ENCODE measurements at places on chromosomes 13 and 19.

DNA sequence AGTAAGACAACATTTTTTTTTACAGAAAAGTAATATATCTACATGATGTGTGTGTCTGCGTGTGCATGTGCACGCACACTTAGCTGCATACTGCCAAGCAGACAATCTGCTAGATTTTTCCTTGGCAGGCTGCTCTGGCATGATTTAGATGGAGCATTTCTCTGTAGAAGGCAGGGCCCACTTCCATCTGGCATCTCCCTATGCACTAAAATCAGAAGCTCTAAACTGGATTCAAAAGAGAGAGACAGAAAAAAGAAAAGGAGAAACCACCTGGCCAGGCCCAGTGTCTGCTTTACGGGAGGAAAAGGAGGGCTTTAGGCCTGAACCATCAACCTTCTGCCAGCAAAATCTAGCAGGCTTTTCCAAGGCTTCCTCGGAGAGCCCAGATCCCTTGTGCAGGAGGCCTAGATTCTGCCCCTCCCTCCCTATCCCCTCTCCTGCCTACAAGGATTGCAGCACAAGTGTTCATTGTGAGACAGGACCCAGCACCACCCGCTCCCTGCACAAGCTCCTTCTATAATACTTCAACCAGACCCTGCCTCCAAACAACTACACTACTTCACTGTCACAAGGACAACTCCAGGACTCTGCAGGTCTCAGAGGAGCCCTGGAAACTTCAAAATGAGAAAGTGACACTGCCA is 99.3 kb downstream of the DOCK9 start:
- no peak for DNase-seq

DNA sequence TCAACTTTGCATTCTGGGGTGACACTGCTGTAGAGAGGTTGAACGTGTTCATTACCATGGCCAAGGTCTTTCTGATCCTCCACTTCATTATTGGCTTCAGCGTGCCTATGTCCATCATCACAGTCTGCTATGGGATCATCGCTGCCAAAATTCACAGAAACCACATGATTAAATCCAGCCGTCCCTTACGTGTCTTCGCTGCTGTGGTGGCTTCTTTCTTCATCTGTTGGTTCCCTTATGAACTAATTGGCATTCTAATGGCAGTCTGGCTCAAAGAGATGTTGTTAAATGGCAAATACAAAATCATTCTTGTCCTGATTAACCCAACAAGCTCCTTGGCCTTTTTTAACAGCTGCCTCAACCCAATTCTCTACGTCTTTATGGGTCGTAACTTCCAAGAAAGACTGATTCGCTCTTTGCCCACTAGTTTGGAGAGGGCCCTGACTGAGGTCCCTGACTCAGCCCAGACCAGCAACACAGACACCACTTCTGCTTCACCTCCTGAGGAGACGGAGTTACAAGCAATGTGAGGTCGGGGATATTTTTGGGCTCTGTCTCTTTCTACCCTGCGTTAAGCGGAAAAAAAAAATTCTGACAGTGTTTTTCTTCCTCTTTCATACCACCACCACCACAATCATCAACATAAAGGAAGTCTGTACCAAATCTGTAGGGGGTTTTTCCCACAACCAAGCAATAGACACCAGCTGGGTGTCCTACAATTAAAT is 29.5 kb downstream of the FPR3 start:
- no peak for DNase-seq

DNA sequence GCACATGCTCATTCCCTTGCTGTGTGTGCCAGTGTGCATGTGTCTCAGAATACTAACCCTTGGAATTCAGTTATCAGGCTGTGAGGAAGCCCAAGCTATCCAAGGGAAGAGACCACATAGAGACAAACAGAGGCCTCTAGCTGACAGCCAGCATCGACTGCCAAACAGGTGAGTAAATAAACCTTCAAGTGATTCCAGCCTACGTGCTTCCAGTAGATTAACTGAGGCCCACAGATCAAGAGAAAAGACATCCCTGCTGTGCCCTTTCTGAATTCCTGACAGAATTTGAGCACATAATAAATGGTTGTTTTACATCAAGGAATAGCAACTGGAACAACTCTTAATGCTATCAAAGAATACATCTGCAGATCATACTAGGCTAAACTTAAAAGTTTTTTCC is 17.5 kb downstream of the ZC3H13 start:
- DNase-seq: no peak

DNA sequence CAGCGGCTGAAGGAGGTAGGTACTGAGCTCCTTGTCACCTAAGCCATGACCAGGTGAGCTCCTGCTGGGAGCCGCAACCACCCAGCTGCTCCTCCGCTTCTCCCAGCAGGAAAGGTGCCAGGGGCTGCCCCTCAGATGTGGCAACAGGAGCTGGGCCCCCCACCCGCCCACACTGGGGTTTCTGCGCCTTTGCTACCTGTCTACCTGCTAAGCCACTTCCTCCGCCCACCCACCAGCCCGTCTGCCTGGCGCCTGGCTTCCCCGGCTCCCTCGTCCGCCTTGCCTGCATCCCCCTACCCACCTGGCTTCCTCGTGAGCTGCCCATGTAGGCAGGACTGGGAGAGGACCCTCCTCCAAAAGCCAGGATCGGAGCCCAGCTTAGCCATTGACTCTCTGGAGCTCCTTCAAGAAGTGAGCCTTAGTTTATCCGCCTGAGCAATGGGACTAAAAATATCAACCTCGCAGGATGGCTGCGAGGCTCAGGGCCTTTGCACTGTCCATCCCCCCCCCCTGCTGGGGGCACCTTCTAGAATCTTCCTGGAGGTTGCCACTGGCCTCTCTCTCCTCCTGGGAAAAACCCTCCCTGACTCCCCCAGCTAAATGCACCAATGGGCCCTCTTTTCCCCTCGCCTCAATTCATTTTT is 55.8 kb upstream of the KLF2 start:
- DNase-seq: no peak

DNA sequence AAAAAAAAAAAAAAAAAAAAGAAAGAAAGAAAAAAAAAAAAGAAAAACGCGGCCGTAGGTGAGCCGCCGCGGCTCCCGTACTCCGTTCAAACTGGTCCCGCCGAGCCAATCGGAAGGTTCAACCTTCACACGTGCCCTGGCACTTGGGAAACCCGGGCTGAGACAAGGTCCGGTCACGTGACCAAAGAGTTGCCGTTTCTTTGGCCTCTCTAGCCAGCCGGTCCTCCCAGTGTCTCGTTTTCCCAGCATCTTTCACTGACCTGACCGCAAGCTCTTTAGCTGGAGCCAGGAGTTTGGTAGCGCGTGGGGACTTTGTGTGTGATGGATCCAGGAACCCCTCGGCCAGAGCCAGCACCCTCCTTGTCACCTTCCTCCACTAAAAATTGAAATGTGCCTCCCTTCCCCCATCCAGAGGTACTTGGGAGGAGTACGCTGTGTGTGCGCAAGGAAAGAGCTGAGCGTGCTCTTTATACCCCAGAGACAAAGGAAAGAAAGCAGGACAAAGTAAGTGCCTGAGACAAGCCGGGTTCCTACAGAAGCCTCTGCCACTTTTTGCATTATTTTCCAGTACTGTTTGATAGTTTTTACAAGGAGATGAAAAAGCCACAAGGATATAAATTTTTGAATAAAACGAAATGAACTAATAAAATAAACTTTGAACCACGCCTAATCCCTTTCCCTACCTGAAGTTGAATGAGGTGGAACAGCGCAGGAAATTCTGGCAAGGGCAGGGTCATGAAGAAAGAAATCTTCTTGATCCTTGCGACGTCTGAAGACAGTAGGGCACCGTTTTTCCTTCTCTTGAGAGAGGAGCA is 959 bp downstream of the TNPO2 start:
- DNase-seq: peak; percentile 90

DNA sequence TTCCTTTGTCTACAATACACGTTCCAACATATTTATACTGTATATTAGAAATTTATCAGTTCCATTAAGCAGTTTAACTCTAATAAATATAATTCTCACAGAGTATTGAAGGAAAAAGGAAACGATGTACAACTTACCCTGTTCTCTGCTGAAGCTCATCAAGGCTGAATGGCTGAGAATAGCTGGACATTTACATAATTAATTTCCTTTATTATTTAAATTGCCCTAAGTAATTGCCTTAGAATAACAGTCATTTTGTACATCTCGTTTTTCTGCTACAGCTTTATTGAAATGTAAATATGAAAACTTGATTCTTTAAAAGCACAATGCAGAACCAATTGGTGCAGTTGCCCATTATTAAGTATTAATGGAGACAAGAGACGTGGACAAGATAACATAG is 648.3 kb upstream of the ATXN8OS start:
- no peak for DNase-seq

GRCh38 chr13:20190481-20191310 is 2.0 kb downstream of the GJB2 start:
- no peak for DNase-seq

All from HEK293T (cell line).